ENCODE measurements at places on chromosomes 12 and 14.

DNA sequence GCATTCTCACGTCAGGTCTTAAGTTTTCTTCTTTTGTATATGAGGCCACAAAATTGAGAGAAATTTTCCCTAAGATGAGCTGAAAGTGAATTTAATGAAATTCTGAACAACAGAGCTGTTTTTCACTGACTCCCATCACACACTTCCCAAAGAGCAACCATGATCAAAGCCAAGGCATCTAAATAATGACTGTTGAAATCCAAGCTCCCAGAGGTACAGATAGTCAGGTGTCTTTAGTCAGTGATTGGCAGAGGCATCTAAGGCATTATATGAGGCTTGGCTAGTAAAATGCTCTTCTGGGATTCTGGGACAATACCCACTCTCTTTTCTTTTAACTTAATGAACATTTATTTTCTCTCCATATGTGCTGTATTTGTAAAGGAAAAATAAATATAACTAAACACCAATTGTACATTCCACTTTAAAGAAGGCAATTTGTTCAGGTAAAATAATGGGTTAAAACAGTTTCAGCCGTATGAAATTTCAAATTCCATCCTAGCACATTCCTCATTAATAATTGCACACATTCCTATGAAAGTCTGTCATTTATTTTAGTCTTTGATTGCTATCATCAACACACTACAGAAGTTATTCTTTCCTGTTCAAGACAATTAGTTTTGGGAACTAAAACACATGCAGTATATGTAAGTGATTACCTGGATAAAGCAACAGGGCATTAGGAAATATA lies 871 bp upstream of the SSTR1 start:
- no peak for DNase-seq

GRCh38 chr12:121590476-121591143 lies 9.8 kb upstream of the KDM2B start:
- peak; percentile 70 for DNase-seq

- DNase-seq: peak; percentile 5
These were observed 1.9 kb downstream of the DAAM1 start for GRCh38 chr14:59190372-59190771.

- no peak for DNase-seq
These were observed 10.7 kb upstream of the FRS2 start for GRCh38 chr12:69459477-69459876.

GRCh38 chr14:74583689-74584434 lies 28.2 kb downstream of the LTBP2 start:
- DNase-seq: peak; percentile 35

DNA sequence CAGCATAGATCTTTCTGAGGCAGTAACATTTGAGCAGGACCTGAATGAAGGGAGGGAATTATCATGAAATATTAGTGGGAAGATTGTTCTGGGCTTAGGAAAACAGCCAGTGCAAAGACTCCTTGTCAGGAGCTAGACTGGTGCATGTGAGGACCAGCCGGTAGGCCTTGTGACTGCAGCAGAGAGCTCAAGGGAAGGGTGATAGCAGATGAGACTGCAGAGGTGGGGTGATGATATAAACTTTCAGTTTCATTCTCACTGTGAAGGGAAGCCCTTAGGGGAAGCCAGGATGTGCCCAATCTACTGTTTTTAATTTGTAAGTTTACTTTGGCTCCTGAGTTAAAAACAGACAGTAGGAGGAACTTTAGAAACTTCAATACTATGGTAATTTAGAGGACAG lies 12.4 kb downstream of the IL22 start:
- DNase-seq: peak; percentile 47

- no peak for DNase-seq
These were observed 458.8 kb downstream of the GLT1D1 start for GRCh38 chr12:129312048-129312447.

- DNase-seq: no peak
These were observed 2.6 kb downstream of the YLPM1 start for GRCh38 chr14:74765721-74766120.

DNA sequence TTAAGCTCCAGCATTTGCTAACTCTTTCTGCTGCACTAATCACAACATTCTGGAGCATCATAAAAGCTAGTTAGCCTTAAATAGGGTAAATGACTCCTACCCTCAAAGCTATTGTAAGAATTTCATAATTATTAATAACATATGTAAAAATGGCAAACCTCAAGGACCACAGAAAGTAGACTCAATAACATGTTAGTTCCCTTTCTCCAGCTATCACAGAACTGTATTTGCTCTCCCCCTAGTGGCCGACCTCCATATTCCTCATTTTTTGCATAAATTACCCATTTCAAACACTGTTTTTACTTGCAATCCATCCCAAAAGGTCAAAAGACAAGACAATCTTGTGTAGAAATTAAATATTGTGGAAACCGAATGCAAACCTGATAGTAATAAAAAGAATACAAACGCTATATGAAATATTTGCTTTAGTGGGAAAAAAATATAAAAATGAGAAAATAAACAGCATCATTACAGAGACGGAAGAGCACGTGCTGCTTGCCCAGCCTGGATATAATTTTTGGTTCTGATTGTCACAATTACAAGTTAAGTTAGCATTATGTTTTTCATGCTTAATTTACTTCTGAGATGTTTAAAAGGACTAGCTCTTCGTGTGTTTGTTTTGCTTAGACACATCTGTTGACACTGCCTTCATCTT lies 97.9 kb downstream of the RERGL start:
- peak; percentile 14 for DNase-seq

DNA sequence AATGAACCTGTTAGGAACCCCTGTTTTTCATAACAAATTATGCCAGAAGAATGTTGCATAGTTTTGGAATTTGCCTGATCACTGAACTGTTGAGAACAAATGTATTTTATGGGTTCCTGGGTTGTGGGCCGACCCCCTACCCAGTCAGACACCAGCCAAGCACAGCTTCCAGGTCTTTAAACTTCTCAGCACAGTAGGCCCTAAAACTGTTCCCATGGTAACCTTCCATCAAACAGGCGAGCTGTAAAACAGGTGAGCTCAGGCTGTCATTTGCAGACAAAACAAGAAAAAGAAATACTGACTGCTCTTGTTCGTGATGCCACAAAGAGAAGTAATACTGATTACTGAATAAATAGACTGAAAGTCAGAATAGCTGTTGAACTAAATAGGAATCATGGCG lies 147.0 kb downstream of the PTPRO start:
- DNase-seq: no peak

DNA sequence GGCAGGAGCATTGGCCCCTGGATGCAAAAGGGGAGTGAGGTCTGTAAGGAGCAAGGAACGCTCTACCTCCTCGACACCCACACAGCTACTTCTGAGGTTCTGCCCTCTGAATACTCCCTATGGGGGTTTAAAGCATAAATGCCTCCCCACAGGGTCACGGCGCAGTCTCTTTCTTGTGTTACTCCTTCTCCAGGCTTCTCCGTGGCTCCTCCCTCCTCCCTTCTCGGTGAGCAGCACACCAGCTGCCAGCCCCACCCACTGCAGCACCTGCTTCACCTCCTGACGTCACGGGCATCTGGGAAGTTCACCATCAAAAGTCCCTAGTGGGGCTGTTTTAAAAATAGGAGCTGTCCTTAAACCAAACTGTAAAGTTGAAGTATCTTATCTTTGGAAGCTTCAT lies 67.3 kb downstream of the SPTB start:
- peak; percentile 25 for DNase-seq

DNA sequence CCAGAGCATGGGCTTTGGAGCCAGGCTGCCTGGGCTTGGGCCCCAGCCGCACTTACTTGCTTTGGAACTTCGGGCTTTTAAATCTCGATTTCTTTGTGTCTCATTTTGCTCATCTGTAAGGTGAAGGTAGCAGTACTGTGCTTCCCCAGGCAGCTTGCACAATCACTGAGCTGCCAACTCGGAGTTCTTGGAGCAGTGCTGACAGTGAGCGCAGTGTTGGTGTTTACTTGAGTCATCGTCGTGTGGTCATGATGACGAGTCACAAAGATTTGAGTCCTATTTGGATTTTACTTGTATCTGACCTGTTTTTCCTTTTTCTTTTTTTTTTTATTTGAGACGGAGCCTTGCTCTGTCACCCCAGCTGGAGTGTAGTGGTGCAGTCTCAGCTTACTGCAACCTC lies 31.3 kb upstream of the ATF1 start:
- DNase-seq: no peak

DNA sequence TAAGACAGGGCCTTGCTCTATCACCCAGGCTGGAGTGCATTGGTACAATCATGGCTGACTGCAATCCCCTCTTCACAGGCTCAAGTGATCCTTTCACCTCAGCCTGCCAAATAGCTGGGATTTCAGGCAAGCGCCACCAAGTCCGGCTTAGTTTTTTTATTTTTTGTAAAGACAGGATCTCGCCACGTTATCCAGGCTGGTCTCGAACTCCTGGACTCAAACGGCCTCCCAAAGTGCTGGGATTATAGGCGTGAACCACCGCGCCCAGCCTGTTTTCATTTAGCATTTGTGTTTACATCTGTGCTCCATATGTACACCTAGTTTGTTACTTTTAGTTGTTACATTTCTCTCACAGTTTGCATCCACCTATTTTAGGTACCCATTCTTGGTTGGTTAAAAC lies 32.5 kb upstream of the LIMA1 start:
- DNase-seq: no peak

- peak; percentile 17 for DNase-seq
These were observed 30.6 kb upstream of the MSI1 start for GRCh38 chr12:120399531-120399930.

DNA sequence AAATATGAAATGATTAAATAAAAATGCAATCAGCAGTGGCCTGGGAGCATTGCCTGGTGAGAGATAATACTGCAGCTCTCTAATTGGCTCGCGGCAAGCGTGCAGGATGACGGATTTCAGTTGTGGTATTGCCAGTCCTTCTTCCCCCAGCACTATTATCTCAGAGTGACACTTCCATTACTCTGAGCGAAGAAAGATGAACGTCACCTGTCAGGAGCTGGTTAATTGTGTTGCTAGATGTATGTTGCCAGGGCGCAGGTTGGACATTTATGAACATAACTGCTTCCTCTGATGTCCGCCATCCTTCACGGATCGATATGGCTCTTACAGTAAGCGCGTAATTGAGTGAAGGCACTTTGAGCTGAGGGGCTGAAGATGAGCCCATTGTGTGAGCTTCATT lies 374.9 kb downstream of the PDZRN4 start:
- DNase-seq: no peak

GRCh38 chr12:90922145-90922627 lies 32.8 kb downstream of the CCER1 start:
- DNase-seq: no peak

DNA sequence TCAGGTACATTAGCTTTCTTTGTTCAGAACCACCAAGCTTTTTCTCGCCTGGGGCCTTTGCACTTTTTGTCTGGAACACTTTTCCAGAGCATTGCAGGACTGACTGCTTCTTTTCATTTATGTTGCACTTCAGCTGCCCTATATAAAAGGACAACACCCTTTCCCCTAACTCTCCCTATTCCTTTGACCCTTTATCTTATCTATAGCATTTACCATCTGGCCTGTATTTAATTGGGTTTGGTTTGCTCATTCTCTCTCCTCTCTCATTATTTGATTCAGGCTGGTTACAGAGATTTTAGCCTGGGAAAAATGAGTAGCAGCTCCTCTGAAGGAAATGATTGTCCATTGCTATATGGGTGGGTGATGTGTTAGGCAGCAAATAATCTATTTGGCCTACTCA lies 165.4 kb downstream of the KICS2 start:
- no peak for DNase-seq

- no peak for DNase-seq
These were observed 155.8 kb downstream of the TPH2 start for GRCh38 chr12:72094490-72094889.

DNA sequence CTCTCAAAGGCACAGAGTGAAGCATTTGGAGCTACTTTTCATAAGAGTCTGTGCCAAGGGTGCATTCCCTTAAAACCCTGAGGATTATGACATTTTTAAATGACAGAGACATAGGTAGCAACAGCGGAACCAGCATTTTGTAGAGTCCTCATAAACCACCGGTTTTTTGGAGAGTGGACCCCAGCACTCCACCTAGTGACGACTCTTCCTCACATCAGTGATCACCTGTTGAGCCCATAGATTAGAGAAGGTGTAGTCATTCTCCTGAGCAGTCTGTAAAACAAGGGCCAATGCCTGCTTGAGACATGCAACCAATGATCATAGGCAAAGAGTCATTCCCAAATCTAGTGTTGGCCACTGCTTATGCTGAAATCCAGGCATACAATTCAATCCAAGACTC lies 399.1 kb downstream of the GXYLT1 start:
- DNase-seq: no peak

DNA sequence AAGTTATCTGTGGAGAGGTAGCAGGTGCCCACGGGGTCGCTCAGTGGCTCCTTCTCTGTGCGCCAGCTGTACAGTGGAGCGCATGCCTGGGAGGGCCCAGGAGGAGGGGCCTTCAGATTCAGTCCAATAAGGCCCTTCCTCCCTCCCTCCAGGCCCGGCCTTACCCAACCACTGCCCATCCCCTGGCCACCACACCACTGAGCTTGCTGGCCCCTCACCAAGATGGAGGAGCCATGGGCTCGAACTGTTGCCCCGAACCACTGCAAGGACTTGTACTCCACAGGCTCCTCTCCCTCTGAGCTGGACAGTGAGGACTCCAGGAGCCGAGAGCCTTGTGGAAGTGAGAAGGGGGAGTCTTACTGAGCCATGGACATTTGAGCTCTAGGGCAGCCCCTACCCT lies 9.8 kb downstream of the ITGA5 start:
- DNase-seq: no peak

- no peak for DNase-seq
These were observed 59.6 kb upstream of the LRTM2 start for GRCh38 chr12:1760566-1761382.

DNA sequence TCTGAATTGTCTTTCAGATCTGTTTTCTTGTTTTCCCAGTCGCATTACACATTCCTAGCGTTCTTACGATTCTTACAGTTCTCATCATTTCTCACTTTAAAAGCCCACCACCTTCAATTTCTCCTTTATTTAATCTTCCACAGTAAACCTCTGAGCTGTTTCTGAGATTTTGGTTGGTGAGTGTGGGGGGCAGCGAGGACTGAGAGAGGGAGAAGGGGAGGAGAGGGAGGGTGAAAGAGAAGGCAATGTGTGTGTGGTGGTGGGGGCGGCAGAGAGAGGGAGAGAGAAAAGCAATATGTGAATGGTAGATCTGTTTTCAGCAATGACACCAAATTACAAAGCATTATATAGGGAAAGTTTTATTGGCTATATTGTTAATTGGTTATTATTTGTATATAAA lies 282.6 kb downstream of the SOX5 start:
- DNase-seq: no peak

GRCh38 chr12:60176891-60177290 lies 581.1 kb downstream of the SLC16A7 start:
- no peak for DNase-seq
